ENCODE measurements at places on chromosomes 5 and 9. TPM values are rescaled to one million over a fixed set of nuclear protein-coding genes. Genes with fewer than 3 reads are reported as not detected.

GRCh38 chr5:149448831-149449714 lies 70.0 kb upstream of the IL17B start:
- DNase-seq = no peak

Gene SLC36A3
- total RNA-seq = not detected

DNA sequence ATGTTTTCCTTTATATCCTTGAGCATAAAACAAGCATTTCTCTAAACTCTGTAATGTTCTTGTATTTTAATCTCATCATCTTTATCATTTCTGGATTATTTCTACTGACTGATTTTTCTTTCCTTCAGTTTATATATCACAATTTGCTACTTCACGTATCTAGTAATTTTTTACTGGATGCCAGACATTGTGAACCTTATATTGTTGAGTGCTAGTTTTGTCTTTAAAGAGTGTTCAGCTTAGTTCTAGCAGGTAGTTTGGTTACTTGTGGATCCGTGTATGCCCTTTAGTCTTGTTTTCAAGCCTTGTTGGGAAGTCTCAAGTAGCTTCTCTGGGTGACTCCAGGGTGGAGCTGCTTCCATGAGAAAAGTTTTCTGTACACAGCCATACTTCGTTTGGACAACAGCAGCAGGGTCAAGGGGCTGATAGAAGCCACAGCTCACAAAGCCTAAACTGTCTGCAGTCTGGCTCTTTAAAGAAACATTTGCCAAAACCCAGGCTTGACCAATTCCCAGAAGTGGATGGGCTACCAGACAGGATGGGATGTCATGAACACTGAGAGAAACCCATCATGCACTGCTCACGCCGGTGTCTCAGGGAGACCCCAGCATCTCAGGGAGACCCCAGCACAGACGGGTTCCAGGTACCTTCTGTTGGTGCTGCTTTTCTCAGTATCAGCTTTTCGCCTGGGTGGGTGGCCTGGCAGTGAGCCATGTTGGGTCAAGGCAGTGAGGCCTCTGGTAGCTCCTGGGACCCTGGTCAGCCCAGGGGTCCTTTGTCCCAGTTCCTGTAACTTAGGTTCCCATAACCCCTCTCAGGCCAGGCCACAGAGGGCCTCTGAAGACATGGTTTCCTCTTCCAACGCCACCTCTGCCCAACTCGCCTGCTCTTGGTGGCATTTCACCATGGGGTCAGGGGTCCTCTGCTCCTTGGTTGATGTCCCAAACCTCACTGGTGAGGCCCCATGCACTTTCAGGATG lies 29.1 kb downstream of the TRIP13 start:
- peak; percentile 40 for DNase-seq

DNA sequence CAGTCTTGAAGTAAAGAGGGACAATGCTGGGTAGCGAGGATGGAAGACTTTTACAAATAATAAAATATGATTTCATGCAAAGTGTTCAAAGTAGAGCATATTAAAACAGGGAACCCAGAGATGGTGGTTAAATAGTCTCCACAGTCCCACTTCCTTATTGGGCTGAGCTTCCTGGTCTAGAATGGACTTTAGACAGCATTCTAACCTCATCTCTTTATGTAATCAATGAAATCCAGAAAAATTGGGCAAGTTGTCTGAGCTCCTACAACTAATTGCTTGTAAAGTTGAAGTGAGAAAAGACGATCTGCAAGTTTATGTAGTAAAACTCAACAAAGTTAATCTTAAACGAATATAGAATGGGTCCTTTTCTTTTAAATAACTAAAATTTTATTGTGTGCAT lies 328.9 kb downstream of the PJA2 start:
- DNase-seq = no peak

DNA sequence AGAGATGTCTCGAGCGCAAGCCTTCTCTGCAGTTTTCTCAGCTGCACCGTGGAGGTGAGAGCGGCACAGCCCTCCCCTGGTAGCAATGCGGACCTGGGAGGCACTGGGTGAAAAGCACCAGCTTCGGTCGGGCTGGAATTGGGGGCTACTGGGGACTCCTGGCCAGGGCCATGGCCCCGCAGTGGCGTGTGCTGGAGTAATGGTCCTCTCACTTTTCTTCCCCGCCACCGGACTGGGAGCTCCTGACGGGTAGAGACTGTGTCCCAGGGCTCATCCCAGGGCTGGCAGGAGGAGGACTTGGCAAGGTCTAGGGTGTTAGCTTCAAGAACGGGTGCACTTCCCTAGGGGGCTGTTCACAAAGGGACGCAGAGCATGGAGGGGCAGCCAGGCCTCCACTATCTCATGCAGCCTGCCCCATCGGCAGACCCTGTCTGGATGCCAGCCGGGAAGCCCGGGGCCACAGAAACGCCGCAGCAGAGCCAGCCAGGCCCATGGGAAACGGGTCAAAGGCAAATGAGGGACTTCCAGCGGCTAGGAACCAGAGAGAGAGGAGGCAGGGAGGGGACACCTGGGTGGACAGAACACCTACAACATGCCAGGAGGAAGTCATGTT lies 92.6 kb upstream of the MVB12B start:
- no peak for DNase-seq

Gene FOXD4L3
- total RNA-seq = 0.26 TPM

GRCh38 chr9:27483576-27483975 lies 40.5 kb upstream of the IFNK start:
- DNase-seq = no peak

GRCh38 chr5:96259151-96259772 lies 173.8 kb downstream of the PCSK1 start:
- no peak for DNase-seq

- DNase-seq = no peak
Measured at GRCh38 chr9:69573651-69574050, 98.5 kb downstream of the APBA1 start.

- no peak for DNase-seq
Measured at GRCh38 chr5:79546782-79547428, 33.0 kb upstream of the HOMER1 start.

DNA sequence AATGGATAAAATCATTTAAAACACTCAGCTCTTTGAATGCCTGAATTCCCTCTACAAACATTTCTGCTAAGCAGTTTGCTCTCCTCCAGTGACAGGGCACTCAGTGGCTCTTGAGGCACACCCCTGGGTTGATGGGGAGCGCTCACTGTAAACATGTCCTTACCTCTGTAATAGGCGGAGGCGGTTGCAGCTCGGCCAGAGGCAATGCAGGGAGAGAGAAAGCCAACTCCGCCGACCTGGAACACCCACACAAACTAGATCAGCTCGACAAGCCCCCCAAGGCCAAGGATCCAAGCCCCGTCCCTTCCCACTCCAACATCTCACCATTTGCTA lies 329 bp downstream of the CDC23 start:
- DNase-seq = no peak

Gene FOXE1
- not detected for total RNA-seq

DNA sequence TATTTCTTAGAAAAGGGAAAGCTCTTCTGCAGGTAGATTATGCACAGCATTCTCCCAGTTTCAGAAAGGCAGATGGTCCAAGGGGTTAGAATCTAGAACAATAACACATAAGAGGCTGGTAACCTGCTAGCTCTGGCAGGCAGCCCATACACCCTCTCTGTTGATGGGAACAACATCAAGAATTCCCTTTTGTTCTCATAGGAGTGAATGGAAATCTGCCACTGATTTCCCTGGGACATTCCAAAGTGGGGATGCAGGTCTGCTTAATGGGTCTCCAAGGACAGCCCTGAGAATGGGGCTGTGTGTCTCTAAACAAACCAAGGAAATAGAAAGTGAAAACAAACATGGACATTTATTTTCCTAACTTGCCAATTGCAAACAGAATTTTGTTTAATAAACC lies 456.8 kb downstream of the EBF1 start:
- no peak for DNase-seq

DNA sequence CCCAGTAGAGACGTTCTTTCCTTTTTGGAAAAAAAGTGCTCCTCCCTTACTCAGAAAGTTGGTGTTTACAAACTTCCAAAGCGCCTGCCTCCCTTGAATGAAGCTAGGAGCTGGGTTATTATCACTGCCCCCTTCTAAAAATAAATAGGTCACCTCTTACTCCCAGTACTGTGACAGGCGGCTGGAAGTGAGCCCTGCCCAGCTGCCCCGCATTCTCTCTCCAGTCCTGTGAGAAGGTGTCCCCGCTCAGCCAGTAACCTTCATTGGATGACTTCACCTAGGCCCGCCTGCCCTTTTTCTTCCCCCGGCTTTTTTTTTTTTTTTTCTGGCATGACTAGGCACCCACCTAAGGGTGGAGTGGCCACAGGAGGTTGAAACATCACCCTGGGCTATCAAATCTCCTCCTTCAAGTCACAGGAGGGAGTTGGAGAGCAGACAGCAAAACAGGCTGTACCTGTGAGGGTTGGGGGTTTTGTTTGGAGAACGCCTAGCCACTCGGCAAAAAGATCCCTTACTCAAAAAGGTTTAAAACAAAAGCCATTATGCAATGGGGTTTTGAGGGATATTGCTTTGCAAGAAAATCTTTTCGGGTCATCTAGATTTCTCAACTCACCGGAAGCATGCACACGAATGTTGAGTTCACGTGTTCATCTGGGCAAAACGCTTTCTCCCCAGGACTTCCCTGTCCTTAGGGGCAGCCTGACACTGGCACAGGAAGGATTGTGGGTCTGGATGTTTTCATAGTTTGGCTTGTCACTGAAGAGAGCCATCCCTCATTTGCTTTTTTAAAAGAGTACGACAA lies 43.3 kb upstream of the ZNF622 start:
- peak; percentile 64 for DNase-seq

- no peak for DNase-seq
Measured at GRCh38 chr5:98786191-98786853, 12.9 kb downstream of the RGMB start.

GRCh38 chr9:107042606-107043005 lies 179.6 kb downstream of the ZNF462 start:
- DNase-seq = no peak

DNA sequence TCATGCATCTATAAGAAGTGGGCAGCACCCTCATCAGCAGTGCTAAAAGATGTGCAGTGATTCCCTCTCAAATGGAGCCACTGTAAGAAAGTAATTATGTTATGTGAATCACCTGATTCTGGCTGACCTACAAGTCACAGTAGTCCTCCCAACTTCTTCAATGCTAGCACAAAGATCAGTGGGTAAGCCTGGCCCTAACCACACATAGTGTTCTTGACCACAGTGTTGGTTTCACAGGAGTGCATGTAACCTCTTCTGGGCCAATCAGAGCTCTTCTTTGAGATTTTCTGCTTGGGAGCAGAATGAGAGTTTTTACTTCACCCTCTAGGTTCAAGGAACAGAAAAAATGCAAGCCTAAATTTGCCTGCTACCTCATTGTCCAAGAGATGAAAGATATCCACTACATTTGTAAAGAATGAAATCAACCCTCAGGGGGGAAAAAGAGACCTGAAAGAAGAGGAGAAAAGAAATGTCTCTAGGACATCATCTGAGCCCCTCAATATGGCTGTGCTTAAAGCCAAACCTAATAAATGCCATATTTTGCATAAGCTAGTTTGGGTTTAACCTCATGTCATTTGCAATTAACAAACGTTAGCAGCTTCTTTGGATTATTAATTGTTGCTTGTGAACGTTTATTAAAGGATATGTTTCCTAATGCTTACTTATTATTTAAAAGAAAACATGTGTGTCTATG lies 65.3 kb upstream of the ADRB2 start:
- no peak for DNase-seq

GRCh38 chr5:66945389-66946349 lies 250.9 kb downstream of the CD180 start:
- no peak for DNase-seq

DNA sequence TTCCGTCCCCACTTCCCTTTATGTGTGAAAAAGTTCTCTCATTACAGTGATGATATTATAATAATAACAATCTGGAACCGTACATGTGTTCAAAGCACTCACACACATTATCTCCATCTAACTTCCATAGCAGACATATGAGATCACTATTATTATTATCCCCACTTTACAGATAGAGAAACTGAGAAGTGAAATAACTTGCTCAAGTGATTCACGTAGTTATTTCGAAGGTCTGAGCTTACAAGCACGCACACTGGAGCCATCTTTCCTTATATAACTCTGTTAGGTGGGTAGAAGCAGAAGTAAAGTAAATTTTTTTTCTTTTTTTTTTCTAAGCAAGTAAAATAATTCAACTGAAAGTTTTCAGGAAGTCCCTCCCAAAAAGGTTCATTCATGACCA lies 62.9 kb upstream of the PTGER4 start:
- no peak for DNase-seq

GRCh38 chr9:115144706-115145105 lies 26.7 kb upstream of the TNC start:
- DNase-seq = no peak

Gene COL23A1
- 11.3 TPM for total RNA-seq

All from right cardiac atrium (tissue), 5 donors.